ENCODE measurements at places on chromosomes 7 and 10.

DNA sequence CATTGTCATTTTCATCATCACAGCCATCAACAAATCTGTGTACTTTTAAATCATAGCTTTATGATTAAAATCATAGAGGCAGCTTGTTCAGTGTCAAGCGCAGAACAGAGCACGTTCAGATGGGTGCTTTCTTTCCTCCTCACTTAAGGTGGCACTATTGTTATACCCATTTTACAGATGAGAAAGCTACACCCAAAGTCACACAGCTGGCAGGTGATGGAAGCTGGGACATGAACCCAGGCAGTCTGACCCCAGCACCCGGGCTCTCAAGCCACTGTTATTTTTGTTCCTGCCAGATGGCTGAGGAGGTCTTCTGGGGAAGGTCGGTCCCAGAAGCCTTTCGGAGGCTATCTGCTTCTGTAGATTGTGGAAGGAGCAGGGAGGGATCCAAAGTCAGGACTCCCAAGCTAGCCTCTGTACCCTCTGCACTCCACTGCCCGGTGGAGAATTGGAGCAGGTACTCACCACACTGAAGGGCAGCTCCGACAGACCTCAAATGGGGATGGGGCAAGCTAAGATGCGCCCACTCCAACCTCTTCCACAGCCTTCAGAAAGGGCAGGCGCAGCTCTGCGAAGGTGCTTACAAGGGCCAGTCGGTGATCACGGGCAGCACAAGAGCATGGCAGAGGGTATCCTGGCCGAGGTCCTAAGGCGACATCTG, 610 bp downstream of the AVPI1 start:
- DNase-seq = no peak

DNA sequence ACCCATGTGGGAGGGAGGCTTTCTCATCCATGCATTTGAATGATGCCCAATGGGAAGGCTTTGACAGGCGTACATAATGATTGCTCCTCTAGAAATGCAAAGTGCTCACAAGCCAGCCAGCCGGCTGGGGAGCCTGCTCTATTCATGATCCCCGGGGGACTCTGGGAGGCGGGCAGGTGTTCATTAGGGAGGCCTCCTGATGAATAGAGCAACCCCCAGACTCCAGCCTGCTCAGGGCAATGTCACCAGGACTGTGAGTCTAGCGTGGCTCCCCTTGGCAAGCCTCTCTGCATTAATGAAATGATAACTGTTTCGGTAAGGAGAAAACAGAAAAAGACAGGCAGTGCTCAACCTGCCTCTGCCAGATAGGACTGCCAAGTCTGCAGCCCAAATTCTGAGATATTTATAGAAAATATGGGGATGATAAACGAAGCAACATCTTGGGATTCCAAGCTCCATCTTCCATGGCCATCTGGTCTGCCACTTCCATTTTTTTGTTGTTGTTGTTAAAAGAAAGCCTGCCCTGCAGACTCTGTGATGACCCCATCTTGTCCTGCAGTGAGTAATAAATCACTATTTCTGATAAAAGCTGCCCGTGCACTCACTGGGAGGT, 236.4 kb downstream of the PRPF18 start:
- DNase-seq = no peak

GRCh38 chr7:121945480-121946236, 72.7 kb downstream of the PTPRZ1 start:
- DNase-seq = no peak

DNA sequence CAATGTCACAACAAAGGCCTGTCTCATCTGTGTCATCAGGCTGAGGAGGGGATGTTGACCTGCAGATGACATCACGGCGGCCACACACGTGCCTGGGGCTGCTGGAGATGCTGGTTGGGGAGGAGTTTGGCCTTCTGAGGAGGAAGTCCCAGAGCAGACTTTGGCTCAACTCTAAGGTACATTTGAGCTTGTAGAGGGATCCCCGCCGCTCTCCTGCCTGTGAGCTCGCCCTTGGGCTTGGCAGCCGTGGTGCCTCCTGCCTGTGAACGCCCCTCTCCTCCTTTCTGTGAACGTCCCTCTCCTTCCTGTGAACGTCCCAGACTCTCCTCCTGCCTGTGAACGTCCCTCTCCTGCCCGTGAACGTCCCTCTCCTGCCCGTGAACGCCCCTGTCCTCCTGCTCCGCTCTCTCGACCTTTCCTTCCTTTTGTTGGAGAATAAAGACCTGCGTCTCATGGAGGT, 176.4 kb downstream of the DNAJB6 start:
- DNase-seq = no peak

GRCh38 chr10:63376560-63377304, 89.0 kb downstream of the JMJD1C start:
- DNase-seq = no peak

GRCh38 chr10:33861016-33861704, 526.7 kb upstream of the NRP1 start:
- DNase-seq = no peak

GRCh38 chr7:139232377-139232717, 1.3 kb downstream of the UBN2 start:
- no peak for DNase-seq

GRCh38 chr10:130843051-130843653, 468.4 kb downstream of the TCERG1L start:
- no peak for DNase-seq

GRCh38 chr7:84144480-84144879, 50.1 kb downstream of the SEMA3A start:
- DNase-seq = no peak

DNA sequence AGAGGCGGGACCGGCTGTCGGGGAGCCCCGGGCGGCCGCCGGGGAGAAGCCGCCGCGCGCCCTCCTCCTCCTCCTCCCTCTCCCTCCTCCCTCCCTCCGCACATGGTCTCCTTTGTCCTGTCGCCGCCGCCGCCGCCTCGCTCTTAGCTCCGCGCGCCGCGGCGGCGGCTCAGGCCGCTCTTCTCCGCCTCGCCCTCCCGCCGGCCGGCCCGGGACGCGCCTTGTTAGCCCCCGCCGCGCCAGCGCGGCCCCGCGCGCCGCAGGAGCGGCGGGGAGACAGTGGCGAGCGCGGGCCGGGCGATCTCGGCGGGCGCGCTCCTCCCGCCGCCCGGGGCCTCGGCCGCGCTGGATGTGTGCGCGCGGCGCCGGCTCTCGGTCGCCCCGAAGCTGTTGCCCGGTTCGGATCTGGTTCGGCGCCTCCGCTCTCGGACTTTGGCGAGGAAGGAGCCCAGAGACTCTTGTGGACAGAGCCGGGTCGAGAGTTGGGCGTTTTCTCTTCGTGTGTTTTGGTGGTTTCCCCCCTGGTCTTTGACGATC, 437.4 kb upstream of the GALNT17 start:
- DNase-seq = peak; percentile 27

- no peak for DNase-seq
Observed at GRCh38 chr10:94571081-94571480, 25.5 kb downstream of the HELLS start.

DNA sequence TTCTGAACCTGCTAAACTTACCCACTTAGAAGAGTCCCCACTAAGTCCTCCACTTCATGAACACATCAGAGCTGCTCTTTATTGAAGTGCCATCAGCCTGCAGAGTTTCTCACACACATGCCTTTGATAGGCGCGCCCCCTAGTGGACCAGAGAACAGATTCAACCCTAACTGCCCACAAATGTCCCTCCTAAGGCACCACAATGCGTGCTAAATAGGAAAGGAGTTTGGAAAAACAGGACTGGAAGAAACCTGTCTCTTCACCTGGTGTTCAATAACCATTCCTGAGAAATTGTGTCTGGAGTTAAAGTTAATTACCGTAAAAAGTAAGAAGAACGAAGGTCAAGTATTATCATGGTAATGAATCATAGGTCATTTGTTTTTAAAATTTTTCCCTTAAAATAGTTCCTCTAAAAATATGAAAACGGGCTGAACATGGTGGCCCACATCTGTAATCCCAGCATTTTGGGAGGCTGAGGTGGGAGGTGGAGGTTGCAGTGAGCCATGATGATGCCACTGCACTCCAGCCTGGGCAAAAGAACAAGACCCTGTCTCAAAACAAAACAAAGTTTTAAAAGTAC, 249.7 kb downstream of the ELMO1 start:
- peak; percentile 46 for DNase-seq

GRCh38 chr7:79658304-79658703, 204.8 kb upstream of the MAGI2 start:
- DNase-seq = no peak

DNA sequence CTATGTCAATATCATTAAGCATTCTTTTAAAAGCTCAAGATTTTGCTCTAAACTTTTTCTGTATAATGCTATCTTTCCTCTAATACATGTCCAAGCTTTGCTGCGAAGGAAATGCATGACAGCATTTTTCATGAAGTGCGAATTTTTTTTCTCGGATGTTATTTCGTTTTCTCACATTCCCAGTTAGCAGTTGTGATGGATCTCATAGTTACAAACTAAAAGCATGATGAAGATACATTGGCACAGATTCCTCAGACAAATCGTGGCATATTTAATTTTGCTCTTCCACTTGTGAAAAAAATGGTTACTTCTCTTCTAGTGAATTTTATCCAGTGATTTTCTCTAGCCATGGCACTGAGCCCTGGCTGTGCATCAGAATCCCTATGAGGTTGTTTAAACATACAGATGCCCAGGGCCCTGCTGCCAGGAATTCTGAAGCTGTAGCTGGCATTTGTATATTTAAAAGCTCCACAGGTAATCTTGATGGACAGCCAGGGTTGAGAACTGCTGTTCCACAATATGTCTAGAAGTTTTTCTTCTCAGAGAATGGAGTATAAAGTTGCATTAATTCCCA, 299.8 kb upstream of the NEBL start:
- DNase-seq = no peak

- DNase-seq = no peak
Observed at GRCh38 chr7:145643981-145644380, 472.6 kb upstream of the CNTNAP2 start.

DNA sequence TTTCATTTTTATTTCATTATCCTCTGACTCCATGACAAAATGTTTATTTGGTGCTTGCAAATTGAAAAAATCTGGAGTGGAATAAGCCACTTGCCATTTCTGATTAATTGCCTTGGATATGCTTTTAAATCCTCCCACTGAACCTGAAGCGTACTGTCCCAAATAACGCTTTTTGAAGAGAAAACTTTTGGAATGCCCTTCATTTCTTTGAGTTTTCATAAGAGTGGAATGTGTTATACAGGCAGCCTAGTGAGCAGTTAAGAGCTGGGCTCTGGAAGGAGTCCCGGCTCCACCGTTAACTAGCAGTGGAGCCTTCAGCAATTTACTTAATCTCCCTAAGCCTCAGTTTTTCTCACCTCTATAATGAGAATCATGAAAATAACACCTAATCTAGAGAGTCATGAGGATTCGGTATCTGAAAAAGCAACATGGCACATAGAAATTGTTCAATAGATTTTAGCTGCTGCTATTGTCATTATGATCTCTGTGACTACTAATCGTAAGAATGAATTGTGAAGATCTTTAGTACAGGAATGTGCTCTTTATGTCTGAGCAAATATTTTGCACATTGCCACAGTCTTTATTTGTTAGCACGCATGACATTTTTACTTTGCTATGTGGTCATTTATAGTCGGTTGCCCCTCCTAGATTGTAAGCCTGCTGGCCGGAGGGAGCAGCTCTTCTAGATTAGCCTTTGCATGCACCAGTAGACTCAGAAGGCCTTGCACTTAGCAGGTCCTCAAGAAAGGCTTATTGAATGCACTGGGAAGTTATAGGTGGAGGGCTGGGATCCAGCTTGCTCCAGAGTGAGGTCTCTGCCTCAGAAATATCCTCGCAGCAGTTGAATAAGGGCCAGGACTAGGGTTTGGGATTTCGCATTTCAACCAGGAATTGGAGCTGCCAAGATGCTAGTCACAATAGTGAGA, 59.4 kb downstream of the PLCE1 start:
- no peak for DNase-seq

DNA sequence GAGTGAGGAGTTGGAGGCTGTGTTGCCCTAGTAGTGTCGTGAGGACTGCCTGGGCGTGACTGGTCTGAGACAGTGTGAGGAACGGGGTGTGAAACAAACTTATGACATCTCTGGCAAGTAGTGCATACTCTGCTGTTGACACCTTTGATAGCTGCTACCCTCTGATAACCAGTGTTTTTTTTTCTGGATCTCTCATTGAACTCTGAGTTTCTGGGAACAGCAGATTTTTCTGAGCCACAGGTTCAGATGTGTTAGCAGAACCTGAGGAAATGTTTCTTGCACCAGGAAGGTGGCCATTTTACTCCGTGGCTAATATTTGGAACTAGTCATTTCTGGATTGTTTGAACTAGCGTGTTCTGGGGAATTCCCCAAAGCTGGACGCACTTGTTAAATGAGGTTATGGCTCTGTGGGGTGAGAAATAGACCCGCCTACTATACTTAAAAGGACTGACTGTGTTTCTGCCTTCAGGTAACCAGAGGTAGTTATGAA, 52.9 kb downstream of the AUTS2 start:
- peak; percentile 10 for DNase-seq

- no peak for DNase-seq
Observed at GRCh38 chr7:82291931-82292330, 151.6 kb downstream of the CACNA2D1 start.

- no peak for DNase-seq
Observed at GRCh38 chr7:48263311-48263650, 92.0 kb downstream of the ABCA13 start.

GRCh38 chr10:132611026-132611910, 73.7 kb downstream of the INPP5A start:
- DNase-seq = no peak

DNA sequence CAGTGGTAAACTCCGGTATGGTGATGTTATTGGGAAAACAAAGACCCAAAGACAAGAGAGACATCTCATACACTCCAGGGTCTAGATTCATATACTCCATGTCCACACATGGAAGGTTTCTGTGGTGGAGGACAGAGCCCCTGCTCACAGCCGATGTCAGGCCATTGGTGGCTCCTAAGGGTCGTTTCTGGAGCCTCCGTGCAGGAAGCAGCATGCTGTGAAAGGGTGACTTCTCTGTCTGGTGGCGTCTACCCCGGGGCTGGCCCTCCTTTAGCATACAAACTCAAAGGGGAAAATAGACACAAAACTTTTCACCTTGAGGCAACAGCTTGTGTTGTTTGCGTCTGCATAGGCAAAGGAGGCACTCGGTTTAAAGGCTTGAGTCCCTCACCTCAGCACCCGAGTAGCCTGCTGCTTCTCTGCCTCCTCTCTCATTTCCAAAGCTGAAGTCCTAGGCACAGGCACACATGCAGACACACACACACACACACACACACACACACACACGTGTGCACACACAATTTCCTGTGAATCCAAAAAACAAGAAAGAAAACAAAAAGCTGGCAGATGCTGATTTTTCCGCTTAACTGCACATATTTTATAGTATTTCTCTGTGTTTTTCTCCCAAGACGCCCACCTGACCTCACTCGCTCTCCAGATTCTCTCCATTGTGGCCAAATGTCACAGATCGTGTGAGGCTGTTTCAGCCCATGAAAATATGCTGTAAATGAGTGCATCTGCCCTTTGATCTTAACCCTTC, 601.4 kb upstream of the MGMT start:
- no peak for DNase-seq

- no peak for DNase-seq
Observed at GRCh38 chr10:110524179-110524858, 26.6 kb downstream of the DUSP5 start.

DNA sequence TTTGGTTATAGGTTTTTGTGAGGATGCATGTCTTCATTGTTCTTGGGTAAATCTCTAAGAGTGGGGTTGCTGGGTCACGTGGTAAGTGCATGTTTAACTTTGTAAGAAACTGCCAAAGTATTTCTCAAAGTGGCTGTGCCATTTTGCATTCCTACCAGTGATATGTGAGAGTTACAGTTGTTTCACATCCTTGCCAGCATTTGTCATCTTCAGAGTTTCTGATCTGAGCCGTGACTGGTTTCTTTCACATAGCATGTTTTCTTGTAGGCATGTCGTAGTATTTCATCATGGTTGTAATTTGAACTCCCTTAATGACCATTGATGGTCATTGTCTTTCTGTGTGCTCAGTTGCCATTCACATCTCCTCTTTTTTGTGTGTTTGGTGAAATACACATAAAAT, 286.0 kb downstream of the RNLS start:
- no peak for DNase-seq

- no peak for DNase-seq
Observed at GRCh38 chr7:92769844-92770243, 66.5 kb downstream of the CDK6 start.

All from GM19239 (cell line).